GM12878 (cell line): ENCODE measurements at places on chromosomes 11 and 22.

DNA sequence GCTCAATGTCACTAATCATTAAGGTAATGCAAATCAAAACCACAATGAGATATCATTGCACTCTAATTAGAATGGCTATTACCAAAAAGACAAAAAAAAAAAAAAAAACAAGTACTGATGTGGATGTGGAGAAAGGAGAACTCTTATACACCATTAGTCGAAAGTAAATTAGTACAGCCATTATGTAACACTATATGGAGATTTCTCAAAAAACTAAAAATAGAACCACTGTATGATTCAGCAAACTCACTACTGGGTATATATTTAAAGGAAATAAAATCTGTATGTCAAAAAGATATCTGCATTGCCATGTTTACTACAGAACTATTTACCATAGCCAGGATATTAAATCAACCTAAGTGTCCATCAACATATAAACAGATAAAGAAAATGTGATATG is 265.4 kb upstream of the ARHGAP20 start:
- no peak for DNase-seq

- DNase-seq: peak; percentile 8
These were observed 5.3 kb upstream of the BRSK2 start for GRCh38 chr11:1384199-1384970.

GRCh38 chr11:123551079-123551478 is 103.3 kb downstream of the SCN3B start:
- no peak for DNase-seq

DNA sequence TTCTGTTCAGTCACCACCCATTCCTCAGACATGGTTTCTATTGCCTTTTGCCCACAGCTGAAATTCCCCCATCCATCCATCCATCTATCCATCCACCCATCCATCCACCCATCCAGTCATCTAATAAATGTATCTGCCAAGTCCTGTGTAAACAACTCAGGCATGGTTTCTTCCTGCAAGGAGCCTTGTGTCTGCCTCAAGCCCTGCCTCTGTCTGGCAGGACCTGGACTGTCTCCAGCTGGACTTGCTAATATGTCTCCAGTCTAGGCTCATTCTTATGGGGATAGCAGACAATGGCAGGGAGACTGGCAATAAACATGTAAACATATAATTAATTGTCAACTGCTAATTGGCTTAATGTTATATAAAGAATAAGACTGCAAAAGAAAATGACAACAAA is 64.7 kb upstream of the AMPD3 start:
- DNase-seq: no peak

GRCh38 chr11:120124355-120124754 is 13.6 kb downstream of the TRIM29 start:
- no peak for DNase-seq

GRCh38 chr11:103668859-103669258 is 367.6 kb upstream of the DDI1 start:
- no peak for DNase-seq

- DNase-seq: no peak
These were observed 20.5 kb downstream of the SLC1A2 start for GRCh38 chr11:35398881-35399280.

DNA sequence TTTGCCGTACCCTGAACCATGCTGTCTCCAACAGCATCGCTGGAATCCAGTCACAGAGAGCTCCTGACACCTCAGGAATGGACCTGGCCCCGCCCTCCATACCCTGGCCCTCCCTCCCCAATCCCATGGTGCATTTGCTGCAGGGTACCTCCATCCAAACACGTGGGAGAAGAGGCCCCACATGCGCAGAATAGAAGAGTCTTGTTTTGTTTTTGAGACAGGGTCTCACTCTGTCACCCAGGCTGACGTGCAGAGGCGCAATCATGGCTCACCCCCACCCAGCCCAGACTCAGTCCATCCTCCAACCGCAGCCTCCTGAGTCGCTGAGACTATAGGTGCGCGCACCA is 2.3 kb upstream of the PNPLA2 start:
- DNase-seq: no peak

DNA sequence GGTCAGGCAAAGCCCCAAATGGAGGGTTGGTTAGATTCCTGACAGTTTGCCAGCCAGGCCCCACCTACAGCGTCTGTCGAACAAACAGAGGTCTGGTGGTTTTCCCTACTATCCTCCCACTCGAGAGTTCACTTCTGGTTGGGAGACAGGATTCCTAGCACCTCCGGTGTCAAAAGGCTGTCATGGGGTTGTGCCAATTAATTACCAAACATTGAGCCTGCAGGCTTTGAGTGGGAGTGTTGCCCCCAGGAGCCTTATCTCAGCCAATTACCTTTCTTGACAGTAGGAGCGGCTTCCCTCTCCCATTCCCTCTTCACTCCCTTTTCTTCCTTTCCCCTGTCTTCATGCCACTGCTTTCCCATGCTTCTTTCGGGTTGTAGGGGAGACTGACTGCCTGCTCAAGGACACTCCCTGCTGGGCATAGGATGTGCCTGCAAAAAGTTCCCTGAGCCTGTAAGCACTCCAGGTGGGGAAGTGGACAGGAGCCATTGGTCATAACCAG is 4.7 kb upstream of the TTC36 start:
- DNase-seq: no peak

GRCh38 chr22:31247726-31248125 is 35.6 kb downstream of the LIMK2 start:
- DNase-seq: no peak

GRCh38 chr11:60918939-60919265 is 4.9 kb downstream of the TMEM109 start:
- no peak for DNase-seq

DNA sequence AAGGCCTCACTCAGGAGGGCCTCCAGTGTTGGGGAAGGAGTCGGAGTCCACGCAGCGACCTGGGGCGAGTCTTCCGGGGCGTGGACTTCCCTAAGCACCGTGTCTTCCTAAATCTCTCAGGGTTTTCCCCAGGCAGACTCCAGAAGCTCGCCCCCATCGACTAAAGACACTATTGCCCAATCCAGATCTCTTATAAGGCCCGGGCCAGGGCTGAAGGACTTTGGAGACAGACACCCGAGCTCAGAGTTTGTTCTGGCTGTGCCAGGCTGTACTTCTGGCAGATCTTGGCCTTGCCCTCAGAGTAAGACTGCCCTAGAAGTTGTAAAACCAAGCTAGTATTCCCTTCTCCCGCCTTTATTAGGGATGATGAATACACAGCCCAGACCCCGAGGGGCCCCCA is 191.4 kb downstream of the BUD13 start:
- no peak for DNase-seq

DNA sequence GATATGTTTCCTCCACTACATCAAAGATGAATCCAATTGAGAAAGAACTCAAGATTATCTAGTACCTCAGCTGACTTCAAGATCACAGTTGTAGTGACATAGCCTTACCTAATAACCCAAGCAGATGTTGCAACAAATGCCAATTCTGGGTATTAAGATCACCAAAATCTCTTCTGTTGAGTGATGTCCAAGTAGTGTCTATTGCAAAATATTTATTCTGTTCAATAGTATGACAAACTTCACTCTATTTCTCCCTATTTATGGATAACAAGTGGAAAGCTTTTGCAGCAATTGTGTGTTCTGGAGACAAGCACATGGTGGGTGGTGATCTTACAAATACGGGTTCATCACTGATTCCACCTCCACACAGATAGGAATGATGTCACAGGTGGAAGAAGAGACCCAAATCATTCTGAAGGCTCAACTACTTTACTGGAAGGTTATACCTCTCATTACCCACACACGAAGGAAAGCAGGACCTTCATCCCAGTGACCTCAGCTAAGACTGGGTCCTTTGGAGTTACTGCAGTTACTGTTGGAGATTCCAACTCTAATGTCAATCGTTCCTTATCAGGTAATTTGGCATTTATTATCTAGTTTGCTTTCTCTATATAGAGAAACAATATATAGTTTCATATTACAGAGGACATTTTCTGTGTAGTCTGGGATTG is 72.0 kb downstream of the CD44 start:
- DNase-seq: no peak

DNA sequence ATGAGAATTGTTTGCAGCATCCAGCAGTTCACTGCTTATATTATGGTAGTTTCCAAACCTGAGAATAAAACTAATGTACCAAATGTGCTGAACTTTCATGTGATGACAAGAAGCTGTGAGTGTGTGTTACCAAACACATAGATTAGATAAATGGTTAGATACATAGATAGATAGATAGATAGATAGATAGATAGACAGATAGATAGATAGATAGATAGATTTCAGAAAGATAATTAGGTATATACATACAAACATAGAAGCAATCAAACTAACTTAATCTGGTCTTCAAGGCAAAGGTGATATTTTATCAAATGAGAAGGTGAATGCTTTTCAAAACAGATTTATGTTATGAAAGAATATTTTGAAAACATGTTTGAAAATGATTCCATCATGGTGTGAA is 147.3 kb upstream of the C11orf58 start:
- no peak for DNase-seq

DNA sequence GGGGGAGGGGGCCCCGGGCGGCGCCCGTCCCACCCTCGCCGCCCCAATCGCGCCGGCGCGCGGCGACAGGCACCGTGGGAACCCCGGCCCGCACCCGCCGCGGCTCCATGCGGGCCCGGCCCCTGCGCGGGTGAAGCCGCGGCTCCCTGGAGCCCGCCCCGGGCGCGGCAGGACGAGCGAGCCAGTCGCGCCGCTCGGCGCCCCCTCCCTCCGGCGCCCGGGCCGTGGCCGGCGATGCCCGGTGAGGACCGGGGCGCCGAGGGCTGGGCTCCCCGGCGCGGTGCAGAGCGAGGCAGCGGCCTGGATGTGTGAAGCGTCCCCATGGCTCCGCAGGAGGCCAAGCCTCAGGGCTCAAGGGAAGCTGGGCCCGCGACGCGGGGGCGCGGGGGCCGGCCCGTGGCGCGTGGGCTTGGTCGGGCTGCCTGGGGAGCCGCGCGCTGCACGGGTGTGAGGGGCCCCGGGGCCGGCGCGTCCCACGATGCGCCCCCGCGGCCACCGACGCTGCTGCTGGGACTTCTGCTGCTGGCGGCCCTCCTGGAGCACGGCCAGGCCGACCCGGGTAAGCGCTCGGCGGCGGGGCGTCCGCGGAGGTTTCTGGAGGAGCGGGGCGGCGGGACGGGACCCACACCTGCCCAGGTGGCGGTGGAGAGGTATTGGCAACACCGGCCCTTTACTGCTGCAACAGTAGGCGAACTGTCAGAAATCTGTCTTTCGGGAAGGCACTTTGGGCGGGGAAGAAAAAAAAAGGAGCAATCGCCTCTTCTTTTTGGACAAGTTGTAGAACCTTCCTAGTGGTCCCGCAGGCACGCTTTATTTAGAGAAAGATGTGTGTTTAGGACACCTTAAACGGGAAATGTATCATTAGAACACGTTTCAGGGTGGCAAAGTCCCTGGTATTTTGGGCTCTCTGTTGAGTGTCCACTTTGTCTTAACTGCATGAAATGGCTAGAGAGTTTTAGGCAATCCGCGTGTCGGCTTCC is 119.4 kb downstream of the HIPK3 start:
- no peak for DNase-seq

DNA sequence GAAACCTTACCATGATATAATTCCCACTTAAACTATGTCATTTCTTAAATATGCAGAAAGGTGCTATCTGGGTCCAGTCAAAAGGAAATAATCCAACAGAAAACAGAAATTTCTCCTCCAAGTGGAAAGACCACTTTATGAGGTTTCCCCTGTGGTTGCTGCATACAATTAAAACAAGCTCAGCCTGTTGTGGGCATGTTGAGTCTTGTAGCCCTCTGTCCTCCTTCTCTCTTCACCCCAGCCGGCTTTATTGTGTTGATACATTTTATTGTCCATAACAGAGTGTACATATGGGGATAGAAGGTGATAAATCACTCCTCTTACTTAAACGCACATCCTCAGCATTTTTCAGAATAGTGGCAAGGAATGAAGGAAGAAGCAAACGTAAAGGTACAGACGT is 126.0 kb upstream of the MTNR1B start:
- no peak for DNase-seq

DNA sequence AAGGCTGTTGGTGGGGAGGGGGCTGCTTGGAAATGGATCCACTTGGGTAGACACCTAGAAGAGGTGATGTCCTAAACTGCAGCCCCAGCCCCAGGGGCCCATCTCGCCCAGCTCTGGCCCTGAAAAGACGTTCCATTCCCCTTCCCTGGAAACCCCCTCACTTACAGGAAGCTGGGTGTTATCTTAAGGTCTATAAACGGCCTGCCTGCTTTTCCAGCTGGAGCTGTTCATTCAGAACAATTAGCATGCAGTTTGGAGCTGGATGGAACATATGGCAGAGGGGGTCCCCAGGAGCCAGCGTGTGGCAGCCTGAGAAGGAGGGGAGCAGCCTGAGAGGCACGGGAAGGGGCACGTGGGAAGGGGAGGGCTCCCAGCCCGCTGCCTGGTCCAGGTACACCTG is 139.6 kb downstream of the PKNOX2 start:
- no peak for DNase-seq

GRCh38 chr11:3163241-3163981 is 1.7 kb downstream of the OSBPL5 start:
- no peak for DNase-seq

DNA sequence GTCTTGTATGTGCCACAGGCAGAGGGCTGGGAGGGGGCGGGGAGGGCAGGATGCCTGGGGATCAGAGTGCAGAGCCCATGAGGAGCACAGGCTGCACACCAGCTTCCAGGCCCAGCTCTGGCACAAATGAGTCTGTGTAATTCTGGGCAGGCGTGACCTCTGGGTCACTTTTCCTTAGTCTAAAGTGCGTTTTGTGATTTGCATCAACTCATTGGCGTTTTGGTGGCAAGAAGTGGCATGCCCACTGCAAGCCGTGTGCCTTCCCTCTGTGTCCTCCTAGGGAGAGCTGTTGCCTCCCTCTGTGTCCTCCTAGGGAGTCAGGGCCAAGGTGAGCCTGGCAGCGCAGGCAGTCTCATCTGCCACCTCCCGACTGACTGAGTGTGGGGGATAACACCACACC is 17.2 kb downstream of the CHADL start:
- DNase-seq: no peak

GRCh38 chr22:20009018-20009491 is 7.6 kb downstream of the ARVCF start:
- DNase-seq: no peak

- no peak for DNase-seq
These were observed 3.0 kb downstream of the DKK3 start for GRCh38 chr11:12005476-12005875.

GRCh38 chr11:94649254-94649653 is 82.1 kb downstream of the PIWIL4 start:
- no peak for DNase-seq

- no peak for DNase-seq
These were observed 67.4 kb downstream of the AMOTL1 start for GRCh38 chr11:94835594-94835927.
